GOT3 (cell line): ENCODE measurements at places on chromosomes 12 and 14.

DNA sequence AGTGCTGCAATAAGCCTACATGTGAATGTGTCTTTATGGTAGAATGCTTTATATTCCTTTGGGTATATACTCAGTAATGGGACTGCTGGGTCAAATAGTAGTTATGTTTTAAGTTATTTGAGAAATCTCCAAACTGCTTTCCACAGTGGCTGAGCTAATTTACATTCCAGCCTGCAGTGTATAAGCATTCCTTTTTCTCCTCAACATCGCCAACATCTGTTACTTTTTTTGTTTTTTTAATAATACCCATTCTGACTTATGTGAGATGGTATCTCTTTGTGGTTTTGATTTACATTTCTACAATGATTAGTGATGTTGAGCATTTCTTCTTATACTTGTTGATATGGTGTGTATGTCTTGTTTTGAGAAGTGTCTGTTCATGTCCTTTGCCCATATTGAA is 1186.2 kb downstream of the BCL11B start:
- no peak for DNase-seq

DNA sequence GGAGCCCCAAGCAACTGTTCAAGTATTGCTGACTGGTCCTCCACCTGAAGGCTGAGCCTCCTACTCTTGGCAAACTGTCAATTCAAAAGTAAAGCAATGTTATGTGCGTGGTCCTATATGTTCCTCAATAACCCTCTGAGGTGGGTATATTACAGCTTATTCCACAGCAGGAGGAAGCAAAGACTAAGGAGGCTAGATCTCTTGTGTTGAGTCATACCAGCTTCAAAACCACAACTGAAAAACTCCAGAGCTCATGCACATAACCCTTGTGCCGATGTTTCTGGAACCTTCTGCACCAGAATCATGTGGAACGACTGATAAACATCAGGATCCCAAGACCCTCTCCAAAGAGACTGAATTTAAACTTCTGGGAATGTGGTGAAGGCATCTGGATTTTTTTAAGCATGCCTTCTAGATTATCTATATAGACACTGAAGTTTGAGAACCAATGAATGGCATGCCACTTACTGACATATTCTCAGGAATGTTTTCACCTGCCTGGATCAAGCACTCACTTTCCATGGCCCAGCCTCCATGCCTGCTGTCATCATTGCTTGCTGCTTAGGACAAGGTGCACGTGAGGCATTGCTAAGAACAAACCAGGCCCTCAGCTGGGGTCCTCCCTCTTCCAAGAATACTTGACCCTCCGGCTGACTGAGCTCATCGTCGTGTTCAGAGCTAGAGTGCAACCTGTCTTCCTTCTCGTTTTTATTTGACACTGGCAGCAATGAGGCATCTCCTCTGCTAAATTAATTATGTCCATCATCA is 194.7 kb downstream of the BCL11B start:
- DNase-seq = no peak

DNA sequence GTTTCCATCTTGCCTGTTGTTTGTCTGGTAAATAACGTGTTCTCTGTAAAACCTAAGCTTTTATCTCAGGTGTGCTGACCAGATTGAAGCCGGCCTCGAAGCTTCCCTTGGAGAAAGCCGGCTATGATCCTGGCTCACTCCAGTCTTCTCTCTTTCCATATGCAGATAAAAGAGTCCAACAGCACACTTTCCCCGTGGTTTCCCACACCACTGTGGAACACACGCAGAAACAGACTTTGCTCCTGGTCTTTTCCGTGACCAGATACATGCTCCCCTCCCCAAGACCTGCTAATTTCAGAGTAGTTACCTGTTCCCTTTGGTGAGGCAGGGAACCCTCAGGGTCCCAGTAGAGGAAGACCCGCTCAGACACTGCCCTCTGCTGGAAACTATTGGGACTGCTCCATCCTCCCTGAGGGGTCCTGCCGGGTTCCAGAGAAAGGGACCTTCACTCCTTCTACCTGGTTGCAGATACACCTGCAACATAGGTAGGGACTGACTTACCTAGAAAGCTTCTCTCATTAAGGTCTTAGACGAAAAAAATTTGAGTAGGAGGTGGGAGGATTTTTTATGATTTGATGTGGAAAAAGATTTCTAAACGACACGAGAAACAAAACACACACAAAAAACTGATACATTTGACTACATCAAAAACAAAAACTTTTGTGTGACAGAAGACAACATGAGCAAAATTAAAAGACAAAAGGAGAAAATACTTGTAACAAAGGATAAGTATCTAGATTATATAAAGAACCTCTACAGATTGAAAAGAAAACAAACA is 415.4 kb upstream of the CCDC196 start:
- DNase-seq = no peak

GRCh38 chr12:58980768-58981167 is 60.5 kb upstream of the LRIG3 start:
- DNase-seq = no peak

DNA sequence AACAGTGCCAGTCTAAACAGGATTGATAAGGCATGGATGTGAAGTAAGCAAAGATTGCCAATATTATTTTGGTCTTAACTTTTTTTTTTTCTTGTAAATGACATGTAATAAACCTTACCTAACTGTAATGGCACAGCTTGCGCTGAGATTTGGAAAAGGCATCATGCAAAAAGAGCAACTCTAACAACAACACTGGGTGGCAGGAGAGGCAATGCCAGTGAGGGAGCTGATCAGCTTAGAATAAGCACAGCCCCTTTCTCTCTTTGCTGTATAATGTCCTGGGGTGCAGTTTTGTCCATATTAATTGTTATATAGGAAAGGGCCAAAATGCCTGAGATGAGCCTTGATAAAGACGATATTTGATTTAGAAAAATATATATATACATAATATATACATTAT is 1589.7 kb upstream of the FLRT2 start:
- DNase-seq = no peak
